Liver (tissue), 10 donors: ENCODE measurements at places on chromosomes 2 and 18. TPM values are rescaled to one million over a fixed set of nuclear protein-coding genes. Genes with fewer than 3 reads are reported as not detected.

GRCh38 chr2:217622205-217623060 lies 380.4 kb downstream of the TNS1 start:
- no peaks in the 10 kb centered on the region for H3K27me3 ChIP-seq
- H3K4me1 ChIP-seq = no peaks in the 10 kb centered on the region
- no peak for DNase-seq
- no peaks in the 10 kb centered on the region for H3K36me3 ChIP-seq
- peak overlapping the region; percentile 24 for H3K27ac ChIP-seq
- no peak overlapping the region for H3K4me3 ChIP-seq

DNA sequence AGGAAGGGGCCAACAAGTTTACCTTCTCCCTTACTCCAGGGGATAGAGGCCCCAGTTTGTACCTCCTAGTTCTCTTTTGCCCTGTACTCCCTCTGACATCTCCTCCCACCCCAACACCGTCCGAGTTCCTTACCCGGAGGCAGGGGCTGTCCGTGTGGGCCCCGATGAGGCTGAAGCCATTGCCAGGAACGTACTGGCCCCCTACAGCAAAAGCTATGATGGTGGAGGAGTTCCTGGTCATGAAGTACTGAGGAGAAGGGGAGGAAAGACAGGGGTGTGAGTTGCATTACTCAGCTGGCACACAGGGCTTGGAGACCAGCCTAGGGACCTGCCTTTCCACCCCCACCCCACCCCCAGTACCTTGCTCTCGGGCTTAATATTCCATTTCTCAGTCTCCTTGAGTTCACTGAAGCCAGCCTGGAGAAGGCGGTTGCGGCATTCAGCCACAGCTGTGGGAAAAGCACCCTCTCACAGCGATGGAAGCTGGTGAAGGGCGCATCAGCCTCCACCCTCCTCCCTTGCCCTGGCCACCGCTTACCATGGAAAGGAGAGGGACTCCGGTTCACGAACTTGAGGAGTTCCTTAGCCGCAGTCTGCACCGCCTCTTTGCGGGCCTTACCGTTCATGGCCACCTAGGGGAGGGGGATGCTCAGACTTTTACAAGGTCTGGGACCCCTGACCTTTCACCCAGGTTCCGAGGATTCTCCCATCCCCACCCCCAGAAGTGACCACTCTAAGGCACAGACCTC lies 1.0 kb downstream of the DNPEP start:
- H3K27ac ChIP-seq = peak overlapping the region; percentile 98
- H3K27me3 ChIP-seq = no peaks in the 10 kb centered on the region
- peak overlapping the region; percentile 64 for H3K4me3 ChIP-seq
- peaks cover 30% of the 10 kb centered on the region for H3K36me3 ChIP-seq
- peaks cover 7% of the 10 kb centered on the region for H3K4me1 ChIP-seq

DNA sequence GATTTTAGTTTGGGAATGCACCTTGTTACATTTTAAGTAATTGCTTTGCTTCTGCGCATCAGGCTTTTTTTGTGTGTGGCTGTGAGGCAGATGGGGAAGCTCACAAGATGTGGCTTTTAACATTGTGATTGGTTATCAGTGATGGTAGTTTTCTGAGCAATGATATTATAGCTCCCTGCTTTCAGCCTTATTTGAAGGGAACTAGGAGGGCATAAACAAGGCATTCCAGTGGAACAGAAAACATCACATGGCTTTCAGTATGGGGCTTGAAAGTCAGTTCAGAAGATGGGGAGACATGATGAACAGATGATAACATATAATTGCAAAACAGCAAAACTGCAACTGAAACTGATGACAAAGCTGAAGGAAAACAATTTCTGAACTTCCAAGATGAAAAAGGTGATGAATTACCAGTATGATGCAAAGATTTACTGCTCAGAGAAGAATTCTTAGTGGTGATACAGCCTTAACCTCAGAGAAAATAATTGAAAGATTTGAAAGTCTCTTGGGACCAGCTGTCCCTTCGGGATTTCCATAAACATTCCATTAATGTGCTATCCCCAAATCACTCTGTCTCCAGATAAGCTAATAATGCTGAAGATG lies 439.7 kb downstream of the RND3 start:
- no peak for DNase-seq
- H3K36me3 ChIP-seq = no peaks in the 10 kb centered on the region
- no peak overlapping the region for H3K4me3 ChIP-seq

DNA sequence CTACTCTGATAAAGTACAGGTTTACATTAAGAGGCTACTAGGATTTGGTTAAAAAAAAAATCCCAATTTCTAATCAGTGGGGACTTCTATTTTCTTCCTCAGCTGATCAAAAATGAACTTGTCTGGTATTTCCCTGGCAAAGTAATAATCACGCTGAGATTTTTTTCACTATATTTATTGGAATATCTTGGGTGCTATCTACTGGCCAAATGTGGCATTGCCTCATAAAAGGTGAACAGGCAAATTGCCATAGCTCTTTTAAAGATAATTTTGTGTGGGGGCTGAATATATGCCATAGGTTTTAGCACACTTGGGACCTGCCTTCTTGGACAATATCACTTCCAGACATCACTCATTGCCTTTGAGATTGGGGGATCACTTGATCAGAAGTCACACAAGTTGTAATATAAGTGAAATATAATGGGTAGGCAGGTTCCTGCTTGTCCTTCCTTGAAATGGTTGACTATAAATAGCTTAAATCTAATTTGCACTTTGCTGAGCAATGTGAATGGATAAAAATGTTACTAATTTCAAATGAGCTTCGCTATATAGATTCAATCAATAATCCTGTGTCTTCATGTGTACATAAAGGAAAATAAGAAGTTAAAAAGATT lies 7.0 kb upstream of the NXPH2 start:
- H3K4me1 ChIP-seq = peaks cover 4% of the 10 kb centered on the region
- DNase-seq = no peak
- no peaks in the 10 kb centered on the region for H3K36me3 ChIP-seq

- H3K27ac ChIP-seq = no peak overlapping the region
- no peaks in the 10 kb centered on the region for H3K36me3 ChIP-seq
- DNase-seq = no peak
- no peaks in the 10 kb centered on the region for H3K27me3 ChIP-seq
- no peaks in the 10 kb centered on the region for H3K4me1 ChIP-seq
Observed at GRCh38 chr2:29035016-29035745, 39.1 kb downstream of the PCARE start.

DNA sequence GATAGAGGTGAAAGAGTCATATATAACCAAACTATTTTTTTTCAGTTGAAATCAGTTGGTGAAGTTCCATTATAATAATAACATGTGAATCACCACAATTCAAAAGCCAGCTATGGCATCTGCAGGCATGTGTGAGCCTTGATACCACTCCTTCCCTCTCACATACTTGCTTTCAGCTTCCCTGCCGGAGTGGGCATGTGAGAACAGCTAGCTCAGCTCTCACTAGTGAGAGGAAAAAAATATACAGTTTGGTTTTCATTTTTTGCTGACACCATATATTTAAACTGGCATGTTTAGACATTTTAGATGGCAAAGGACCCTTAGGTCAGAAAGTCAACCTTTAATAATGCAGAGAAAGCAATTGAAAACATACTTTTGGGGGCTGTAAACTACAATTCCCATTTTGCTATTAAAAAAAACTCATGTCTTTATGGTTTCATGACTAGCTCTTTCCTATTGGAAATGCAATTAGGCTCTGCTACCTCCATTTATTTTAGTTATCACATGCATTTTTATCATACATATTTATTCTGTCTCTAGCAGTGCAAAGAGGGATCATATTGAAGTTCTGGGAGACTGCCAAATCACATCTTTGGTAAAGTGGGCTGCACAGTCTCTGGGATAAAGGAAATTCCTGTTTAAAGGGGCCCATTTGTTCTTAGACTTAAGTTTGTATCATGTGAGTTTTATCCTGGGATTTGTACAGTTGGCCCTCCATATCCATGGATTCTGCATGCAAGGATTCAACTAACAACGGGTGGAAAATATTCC lies 33.2 kb upstream of the SLC40A1 start:
- peak overlapping the region; percentile 36 for H3K27ac ChIP-seq
- no peak for DNase-seq
- H3K36me3 ChIP-seq = no peaks in the 10 kb centered on the region
- no peaks in the 10 kb centered on the region for H3K27me3 ChIP-seq

ACTG2 gene
- 7.7 TPM for total RNA-seq

DNA sequence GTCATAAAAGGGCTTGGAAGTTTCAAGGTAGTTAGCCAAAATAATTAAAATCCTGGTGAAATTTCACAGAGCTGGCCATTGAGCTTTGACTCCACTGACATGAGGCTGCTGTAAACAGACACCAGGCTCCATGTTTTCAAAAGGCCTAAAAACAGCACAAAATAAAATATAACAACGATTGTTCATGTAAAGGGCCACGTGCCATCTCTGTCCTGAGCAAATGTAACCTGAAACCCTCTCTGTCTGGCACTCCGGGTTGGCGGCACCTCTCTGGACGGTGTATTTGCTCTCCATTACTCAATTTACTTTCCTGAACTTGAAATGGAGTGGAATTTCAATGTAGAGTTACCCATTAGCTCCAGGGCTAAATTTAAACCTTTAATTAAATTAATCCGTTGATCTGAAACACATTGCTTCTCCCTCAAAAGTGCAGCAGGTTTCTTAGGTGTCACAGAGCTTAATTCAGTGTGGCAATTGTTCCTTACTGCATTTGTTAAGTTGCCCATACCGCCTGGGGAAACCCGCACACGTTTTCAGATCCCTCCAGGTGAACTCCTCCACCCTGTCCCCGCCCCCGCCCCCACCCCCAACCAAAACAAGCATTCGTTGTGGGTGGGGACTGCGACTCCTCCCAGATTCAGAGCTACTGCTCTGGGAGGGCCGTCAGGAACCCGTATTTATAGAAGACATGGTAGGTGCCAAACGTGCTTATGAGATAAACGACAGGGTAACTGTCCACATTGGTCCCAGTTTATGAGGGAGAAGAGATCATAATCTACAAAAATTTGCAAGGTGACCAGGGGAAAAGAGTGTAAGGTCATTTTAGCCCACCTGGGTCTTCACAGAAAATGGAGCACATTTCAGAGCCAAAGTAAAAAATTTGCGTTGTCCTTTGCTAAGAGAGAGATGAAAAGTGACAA lies 1.2 kb upstream of the CABLES1 start:
- peaks cover 40% of the 10 kb centered on the region for H3K4me1 ChIP-seq
- DNase-seq = peak; percentile 58
- no peaks in the 10 kb centered on the region for H3K36me3 ChIP-seq

TEKT4 gene
- total RNA-seq = not detected

DNA sequence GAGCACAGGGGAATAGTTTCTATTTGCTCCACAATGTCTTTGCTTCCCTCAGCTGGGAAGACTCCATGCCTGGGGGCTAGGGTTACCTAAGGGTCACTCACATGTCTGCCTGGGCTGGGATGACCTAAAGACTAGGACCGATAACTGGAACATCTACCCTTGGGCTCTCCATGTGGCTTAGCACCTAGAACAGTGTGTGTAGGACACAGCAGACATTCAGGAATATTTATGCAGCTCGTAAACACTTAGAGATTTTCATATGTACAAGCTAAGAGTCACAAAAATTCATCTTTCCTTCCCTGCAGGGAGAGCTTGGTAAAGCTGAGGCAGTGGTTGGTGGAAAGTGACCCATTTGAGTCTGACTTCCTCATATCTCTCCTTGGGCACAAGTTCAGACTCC lies 55.8 kb downstream of the FBLN7 start:
- H3K36me3 ChIP-seq = no peaks in the 10 kb centered on the region
- no peak for DNase-seq
- H3K4me3 ChIP-seq = no peak overlapping the region
- no peaks in the 10 kb centered on the region for H3K27me3 ChIP-seq

DNA sequence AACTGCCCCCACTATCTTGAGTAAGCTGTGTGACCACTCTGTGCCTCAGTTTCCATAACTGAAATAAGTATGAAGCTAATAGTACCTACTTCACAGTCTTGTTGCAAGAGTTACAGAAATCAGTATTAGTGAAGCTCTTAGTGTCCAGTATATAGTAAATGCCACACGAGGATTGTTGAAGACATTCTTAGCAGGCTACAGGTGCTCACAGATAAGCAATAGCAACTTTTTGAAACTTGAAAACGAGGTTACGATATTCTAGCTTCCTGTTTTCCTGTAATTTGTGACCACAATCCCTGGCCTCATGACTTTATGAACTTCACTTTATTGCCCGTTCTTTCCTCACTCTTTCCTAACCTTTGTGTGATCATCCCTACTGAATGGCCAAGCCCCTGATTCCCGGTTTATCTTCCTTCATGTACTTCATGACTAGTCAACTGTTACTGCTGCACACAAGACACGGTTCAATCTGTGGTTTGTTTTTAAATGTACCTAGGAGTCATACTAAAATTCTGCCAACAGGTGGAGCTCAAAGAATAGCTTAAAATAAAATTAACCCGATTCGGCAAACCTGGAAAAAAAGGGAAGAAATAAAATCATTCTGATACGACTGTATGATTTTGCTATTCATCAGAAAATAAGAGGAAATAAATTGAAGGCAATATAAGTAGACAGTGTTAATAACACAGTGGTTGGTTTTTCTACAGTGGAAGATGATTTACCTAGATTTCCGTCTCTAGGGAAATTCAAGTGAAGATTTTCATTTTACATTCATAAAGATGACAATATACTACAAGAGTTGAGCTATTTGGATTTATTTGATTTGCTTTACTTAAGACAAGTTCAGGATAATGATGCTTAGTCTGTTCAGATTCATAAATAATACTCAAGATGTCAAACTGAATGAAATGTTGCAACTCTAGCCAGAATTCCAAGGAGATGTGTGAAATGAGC lies 38.1 kb upstream of the STAT1 start:
- no peaks in the 10 kb centered on the region for H3K27me3 ChIP-seq
- H3K27ac ChIP-seq = no peak overlapping the region
- peaks cover 34% of the 10 kb centered on the region for H3K4me1 ChIP-seq
- no peaks in the 10 kb centered on the region for H3K36me3 ChIP-seq
- H3K4me3 ChIP-seq = no peak overlapping the region

DNA sequence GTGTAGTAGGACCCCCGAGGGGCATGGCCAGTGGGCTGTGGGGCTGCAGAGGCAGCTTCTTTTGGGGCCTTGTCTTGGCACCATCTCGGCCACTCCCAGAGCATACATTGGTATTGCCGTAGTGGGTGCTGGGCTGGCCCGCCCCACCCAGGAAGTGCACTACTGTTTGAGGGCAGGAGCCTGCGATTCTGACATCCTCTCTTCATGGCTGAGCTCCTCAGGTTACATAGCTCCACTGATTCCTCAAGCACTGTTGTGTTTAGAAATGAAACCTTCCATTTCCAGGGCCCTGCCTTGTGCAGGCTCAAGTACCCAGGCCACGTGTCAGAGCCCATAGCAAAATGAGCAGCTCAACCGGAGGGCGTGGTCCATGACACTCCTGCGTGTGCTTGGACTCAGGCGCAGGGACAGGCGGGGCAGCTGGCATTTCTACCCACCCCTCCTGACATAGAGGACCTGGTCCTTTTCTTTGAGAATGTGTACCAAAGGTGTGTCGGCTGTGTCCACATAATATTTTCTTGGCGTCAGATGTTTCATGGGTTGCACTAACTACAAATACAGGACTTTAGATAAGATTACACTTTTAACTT lies 67.9 kb downstream of the DGKD start:
- no peaks in the 10 kb centered on the region for H3K27me3 ChIP-seq
- no peaks in the 10 kb centered on the region for H3K36me3 ChIP-seq
- peak; percentile 30 for DNase-seq
- H3K4me3 ChIP-seq = no peak overlapping the region
- no peak overlapping the region for H3K27ac ChIP-seq
- H3K4me1 ChIP-seq = peaks cover 6% of the 10 kb centered on the region
